NCI-H146 (cell line): ENCODE measurements at places on chromosomes 5 and 9.

GRCh38 chr5:90096415-90097081 lies 313.0 kb downstream of the CETN3 start:
- DNase-seq: no peak

DNA sequence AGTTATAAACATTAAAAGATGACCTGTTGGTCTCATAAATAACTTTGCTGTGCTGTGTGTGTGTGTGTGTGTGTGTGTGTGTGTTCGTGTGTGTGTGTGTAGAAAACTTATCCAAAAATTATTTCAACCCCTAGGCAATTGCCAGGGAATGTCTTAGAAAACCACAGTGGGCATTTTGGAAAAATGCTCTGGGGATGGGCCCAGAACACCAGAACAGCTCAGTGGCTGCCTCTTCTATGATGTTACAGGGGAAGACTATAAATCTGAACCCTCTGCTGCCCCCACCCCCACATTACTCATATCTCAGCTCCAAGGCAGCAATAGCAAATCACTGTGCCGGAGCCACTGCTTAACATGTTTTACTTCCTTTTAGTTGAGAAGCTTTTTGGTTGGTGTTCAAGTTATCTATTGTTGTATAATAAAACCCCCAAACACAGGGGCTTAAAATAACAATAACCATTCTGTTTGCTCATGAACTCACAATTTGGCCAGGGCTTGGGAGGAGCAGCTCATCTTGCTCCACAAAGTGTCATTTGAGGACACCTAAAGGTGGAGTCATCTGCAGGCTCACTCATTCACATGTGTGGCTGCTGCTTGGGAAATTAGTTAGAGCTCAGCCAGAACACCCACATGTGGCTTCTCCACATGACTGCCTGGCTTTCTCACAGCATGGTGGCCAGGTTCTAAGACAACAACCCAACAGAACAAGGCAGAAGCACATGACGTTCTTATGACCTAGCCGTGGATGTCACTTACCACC lies 40.4 kb downstream of the ACTBL2 start:
- no peak for DNase-seq

GRCh38 chr5:179271428-179271734 lies 73.9 kb downstream of the ADAMTS2 start:
- DNase-seq: no peak

GRCh38 chr9:121289026-121289771 lies 21.2 kb downstream of the GSN start:
- DNase-seq: no peak

GRCh38 chr9:128442150-128442549 lies 13.7 kb upstream of the ODF2 start:
- no peak for DNase-seq
